Neural crest cell (in vitro differentiated cells): ENCODE measurements at places on chromosomes 1 and 21.

GRCh38 chr1:65836686-65837085, 44.0 kb downstream of the PDE4B start:
- H3K4me1 ChIP-seq: peaks cover 6% of the 10 kb centered on the region
- peaks cover 7% of the 10 kb centered on the region for H3K27me3 ChIP-seq
- H3K36me3 ChIP-seq: no peaks in the 10 kb centered on the region
- H3K27ac ChIP-seq: no peak overlapping the region
- no peak overlapping the region for H3K4me3 ChIP-seq

- H3K27ac ChIP-seq: no peak overlapping the region
- H3K4me3 ChIP-seq: no peak overlapping the region
- H3K27me3 ChIP-seq: no peaks in the 10 kb centered on the region
- H3K4me1 ChIP-seq: no peaks in the 10 kb centered on the region
These were observed 65.3 kb upstream of the SAMD13 start for GRCh38 chr1:84236256-84236655.

DNA sequence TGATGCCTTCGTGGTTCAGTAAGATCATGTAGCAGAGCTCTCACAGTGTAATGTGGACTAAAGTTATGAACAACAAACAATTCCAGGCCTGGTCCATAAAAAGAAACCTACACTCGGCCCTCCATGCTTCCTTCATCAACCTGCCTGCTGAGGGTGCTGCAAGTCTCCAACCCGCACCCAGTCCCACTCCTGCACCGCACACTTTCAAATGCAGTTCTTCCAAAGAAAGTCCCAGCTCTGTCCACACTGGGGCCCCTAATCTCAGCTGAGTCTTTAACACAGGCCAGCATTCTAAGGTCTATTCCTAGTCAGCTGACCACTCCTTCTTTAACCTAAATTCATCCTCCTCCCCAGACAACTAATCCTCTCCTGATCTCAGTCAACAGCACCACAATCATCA, 71.5 kb upstream of the NR5A2 start:
- no peak for DNase-seq
- H3K4me3 ChIP-seq: no peak overlapping the region
- H3K36me3 ChIP-seq: no peaks in the 10 kb centered on the region
- H3K4me1 ChIP-seq: no peaks in the 10 kb centered on the region

- no peak overlapping the region for H3K4me3 ChIP-seq
- peaks cover 2% of the 10 kb centered on the region for H3K36me3 ChIP-seq
- no peak overlapping the region for H3K27ac ChIP-seq
- H3K4me1 ChIP-seq: peaks cover 7% of the 10 kb centered on the region
- DNase-seq: no peak
- no peaks in the 10 kb centered on the region for H3K27me3 ChIP-seq
These were observed 8.2 kb downstream of the PI4KB start for GRCh38 chr1:151318975-151319374.

- no peak overlapping the region for H3K4me3 ChIP-seq
- H3K36me3 ChIP-seq: no peaks in the 10 kb centered on the region
- H3K27ac ChIP-seq: no peak overlapping the region
- peaks cover 50% of the 10 kb centered on the region for H3K27me3 ChIP-seq
These were observed 15.6 kb downstream of the S100A7A start for GRCh38 chr1:153431928-153432327.
